ENCODE measurements at places on chromosomes 3 and 15.
A peak's percentile ranks its signal among the peaks of the same experiment; 100 is the strongest.

DNA sequence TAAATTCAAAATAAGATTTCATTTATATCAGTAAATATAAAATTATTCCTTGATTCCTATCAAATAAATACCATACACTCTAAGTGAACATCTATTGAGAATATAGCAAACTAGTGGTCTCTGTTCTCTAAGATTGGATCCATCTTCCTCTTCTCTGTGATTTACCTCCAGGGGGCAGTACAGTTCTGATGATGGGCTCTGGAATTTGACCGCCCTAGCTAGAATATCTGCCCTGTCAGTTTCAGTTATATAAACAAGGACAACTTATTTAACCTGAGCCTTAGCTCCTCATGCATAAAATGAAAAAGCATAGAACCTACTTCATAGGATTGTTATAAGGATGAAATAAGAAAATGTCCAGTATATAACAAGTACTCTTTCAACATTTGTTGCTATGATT, 171.1 kb upstream of the CCDC54 start:
- peak; percentile 37 for ATAC-seq

- no peak for ATAC-seq
Observed at GRCh38 chr3:123451186-123451585, 2.3 kb upstream of the ADCY5 start.

GRCh38 chr15:33031324-33031821, 163.1 kb downstream of the FMN1 start:
- peak; percentile 47 for ATAC-seq

DNA sequence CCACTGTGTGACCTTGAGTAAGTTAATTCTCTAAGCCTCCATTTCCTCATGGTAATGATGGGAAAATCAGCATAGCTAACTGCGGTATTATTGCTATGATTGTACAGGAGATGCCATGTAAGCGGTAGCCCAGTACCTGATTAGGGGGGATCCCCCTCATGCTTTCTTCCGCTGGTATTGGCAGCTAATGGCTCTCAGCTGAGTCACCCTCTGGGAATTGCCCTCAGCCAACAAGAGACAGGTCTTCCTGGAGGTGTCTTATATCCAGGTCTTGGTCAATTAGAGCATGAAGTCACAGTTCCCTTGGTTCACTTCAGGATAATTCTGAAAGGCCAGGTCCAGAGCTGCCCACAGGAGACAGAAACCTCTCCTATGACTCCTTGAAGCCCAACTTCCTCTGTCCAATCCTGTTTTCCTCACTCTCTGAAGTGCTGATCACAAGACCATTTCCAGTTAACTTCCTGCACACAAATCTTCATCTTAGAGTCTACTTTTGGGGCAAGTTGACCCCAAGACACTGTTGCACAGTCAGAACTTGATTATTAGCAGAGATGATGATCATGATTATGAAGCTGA, 724.7 kb upstream of the ZNF385D start:
- no peak for ATAC-seq

DNA sequence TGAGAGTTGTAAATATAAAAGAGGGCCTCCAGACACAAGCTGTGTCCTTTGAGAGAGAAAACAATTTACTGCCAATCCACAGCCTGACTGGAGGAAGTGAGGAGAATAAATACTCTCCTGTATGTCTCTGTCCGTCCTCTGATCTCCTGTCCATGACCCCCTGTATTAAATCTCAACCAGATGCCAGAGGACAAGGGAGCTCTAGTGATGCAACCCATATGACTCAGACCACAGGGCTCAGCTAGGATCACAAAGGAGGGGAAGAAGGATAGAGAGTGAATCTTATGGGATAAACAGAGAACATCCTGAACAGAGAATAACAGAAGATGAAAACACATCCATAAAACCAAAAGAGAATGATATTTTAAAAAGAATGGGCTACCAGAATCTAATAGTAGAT, 482.6 kb downstream of the PLOD2 start:
- no peak for ATAC-seq

DNA sequence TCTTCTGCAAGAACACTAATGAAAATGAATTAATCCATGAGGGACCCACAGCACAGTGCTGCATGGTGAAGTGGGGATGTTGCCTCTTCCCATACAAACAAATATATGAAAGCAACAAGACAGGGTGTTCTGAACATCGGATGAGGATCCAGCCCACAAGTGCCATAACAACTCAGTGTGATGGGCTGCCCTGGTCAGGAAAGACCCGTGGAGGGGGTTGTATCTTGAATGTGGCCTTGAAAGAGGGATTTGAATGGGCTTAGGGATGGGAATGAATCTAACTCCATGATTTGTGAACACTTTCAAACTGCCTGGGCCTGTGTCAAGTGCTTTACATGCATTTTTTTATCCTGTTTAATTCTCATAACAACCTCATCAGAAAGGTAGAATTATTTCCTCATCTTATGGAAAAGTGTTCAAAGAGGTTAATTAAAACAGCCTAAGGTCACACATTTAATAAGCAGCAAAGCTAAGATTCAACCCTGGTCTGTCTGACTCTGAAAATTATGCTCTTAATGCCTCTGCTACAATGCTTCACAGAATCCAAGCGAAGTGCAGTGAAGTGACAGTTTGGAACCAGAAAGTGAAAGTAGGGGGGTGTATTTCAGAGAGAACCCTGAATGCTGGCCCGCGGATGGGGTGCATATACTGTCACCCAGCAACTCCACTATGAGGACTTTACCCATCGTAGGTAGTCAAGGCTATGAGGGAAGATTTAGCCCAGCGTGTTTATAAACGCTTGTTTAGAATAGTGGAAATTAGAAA, 65.6 kb upstream of the HEG1 start:
- no peak for ATAC-seq

DNA sequence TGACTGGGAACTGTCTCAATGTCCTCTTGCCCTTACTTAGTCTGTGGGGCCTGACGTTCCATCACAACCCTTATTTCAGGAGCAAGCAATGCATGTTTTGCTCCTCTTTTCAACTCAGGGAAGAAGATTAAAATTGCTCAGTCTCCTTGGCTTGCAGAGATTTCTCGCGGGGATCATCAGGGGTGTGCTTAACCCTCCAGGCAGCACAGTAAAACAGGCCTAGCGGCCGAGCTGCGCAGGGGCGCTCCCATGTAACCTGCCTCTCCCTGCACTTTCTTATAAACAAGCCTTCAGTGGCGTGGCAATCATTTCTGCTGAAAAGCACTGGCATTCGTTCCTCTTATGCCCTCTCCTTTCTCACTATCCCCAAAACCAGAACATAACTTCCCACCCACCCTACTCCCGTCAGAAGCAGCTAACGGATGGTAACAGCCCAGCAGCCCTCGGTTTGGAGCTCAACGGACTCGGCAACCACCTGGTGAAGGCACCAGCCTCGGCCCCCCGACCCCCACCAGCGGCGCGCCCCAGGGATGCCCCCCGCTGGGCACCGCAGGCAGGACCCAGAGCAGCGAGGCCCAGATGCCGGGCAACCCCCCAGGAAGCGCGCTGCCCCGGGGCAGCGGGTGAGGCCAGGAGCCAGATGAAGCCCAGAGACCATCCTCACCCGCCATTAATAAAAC, 1.1 kb downstream of the MCF2L2 start:
- ATAC-seq: no peak

DNA sequence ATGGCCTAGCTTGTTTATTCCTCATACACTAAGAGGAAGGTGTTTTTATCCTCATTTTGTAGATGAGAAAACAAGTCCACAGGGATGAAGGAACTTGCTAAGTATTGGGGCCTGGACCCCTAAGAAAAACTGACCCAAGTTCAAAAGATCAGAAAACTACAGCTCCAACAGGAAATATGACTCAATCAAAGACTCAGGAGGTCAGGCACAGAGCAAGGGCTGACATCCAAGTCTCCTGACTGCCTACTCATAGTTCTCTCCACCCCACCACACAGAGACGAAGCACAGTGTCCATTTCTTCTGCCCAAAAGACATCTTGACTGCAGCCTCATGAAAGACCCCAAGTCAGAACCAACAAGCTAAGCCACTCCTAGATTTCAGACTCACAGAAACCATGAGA, 26.9 kb upstream of the TPM1 start:
- peak; percentile 51 for ATAC-seq

DNA sequence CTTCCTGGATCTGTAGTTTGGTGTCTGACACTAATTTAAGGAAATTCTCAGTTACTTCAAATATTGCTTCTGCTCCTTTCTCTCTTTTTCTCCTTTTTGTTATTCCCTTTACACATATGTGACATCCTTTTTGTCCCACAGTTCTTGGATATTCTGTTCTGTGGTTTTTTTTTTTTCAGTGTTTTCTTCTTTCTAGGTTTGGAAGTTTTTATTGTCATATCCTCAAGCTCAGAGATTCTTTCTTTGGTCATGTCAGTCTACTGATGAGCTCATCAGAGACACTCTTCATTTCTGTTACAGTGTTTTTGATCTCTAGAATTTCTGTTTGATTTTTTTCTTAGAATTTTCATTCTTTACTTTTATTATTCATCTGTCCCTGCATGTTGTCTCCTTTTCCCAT, 140.5 kb downstream of the SPATA16 start:
- no peak for ATAC-seq

DNA sequence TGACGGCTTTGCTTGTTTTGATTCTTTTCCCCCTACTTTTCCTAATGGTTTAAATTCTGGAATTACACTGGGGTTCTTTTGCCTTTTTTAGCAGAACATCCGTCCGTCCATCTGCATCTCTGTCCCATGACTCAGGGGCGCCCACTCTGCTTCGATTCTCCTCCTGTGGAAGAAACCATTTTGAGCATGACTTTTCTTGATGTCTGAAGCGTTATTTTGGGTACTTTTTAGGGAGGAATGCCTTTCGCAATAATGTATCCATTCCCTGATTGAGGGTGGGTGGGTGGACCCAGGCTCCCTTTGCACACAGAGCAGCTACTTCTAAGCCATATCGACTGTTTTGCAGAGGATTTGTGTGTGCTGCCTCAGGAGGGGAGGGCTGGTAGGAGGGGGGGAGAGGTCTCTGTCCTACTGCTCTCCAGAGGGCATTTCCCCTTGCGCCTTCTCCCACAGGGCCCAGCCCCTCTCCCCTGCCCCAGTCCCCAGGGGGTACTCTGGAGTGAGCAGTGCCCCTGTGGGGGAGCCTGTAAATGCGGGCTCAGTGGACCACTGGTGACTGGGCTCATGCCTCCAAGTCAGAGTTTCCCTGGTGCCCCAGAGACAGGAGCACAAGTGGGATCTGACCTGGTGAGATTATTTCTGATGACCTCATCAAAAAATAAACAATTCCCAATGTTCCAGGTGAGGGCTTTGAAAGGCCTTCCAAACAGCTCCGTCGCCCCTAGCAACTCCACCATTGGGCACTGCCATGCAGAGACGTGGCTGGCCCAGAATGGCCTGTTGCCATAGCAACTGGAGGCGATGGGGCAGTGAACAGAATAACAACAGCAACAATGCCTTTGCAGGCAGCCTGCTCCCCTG, 19.5 kb upstream of the BSN start:
- ATAC-seq: no peak

GRCh38 chr3:34174740-34175139, 376.3 kb downstream of the PDCD6IP start:
- no peak for ATAC-seq

GRCh38 chr15:46703871-46704637, 1013.3 kb upstream of the SEMA6D start:
- no peak for ATAC-seq

GRCh38 chr15:100863075-100863795, 16.4 kb upstream of the ALDH1A3 start:
- no peak for ATAC-seq

DNA sequence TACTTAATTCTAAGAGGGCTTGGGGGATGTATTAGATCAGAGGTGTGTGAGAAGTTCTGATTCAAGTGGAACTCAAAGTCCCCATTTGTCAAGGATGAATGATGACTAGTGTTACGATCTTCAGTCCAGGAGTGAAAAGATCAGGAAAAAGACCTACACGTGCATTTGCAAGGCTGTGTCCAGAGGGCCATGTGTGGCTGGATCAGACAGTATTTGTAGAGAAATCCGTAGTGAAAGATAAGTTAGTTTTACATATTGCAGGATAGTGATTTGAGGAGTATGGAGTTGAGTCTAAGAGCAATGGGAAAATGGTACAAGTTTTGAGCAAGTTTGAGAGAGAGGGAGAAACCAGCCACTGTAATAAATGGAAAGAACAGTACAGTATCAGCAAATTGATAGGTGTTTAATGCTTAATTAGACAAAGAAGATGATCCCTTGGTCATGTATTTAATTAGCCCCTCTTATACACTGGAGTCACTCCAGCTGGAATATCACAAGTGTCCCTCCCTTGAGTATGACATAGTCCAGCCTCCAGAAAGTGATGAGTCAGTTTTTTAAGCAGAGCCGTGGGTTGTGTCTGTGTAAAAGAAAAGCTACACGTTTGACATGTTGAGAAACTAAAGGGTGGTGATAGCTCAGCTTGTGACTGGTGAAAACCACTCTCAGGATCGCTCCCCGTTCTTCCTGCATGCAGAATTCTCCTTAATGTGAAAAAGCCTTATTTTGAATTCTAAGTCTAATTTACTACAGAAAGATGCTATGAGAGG, 348.8 kb downstream of the ROBO1 start:
- ATAC-seq: no peak

DNA sequence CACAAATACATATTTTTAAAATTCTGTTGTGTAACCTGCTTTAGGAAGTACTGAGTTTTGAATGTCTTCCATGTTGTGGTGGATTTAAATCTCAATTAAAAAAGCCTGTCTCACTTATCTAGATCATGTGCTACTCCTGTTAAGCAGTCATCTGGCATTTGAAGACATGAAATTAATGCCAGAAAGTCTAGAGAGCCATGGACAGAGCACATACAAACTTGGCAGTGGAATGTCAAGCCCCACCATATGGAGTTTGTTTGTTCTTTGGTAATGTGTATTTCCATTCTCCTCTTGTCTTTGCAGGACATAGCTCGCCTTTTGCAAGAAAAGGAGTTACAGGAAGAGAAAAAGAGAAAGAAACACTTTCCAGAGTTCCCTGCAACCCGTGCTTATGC, 39.3 kb upstream of the UTS2B start:
- ATAC-seq: no peak

GRCh38 chr15:29596266-29596665, 226.0 kb downstream of the TJP1 start:
- ATAC-seq: no peak

- ATAC-seq: peak; percentile 63
Observed at GRCh38 chr3:101784855-101785613, 6.0 kb downstream of the NXPE3 start.

DNA sequence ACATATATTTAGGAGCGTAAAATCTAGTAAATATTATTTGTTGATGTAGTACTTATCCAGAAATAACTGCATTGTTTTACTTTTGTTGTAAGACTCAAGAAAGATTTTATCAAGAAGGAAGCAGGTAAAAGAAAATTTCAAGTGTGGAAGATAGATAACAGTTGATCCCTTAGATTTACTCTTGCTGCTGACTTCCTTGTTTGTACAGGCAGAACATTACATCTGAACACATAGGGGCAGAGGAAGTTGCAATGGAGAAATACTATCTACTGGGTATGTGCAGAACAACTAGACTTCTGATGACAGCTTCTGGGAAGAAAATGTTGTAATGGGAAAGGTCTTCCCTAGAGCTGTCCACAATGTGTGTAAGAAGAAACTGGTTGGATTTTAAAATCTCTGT, 350.6 kb downstream of the NLGN1 start:
- no peak for ATAC-seq

DNA sequence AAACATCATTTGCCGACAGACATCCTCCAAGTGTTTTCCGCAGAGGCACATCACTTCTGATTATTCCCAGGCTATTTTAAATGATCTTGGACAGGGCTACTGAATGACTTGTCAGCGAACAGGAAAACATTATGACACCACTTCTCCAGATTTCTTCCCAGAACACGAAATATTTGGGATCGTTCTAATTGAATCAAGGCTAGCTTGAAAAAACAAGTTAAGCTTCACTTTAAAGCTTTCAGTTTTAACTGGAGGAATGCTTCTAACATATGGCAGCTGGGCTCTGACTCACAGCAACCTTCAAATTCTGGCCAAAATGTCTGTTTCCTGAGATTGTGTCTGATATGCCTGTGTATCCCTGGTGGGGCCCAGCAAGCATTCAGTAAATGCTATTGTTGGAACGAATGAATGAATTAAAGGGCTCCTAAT, 127.0 kb upstream of the ICE2 start:
- ATAC-seq: no peak

All from activated T-helper 17 cell treated with anti-CD3 and anti-CD28 coated beads, Interleukin-2, amount 50 U/mL, for 72 hours (primary cell).